Muscle of back (tissue), 13 donors: ENCODE measurements at places on chromosomes 12 and 14. TPM values are rescaled to one million over a fixed set of nuclear protein-coding genes. Genes with fewer than 3 reads are reported as not detected.
A peak's percentile ranks its signal among the peaks of the same experiment; 100 is the strongest.

ABCC9 gene
- polyA plus RNA-seq, result 69.5 TPM

PRB2 gene
- not detected for polyA plus RNA-seq

OR6C2 gene
- polyA plus RNA-seq, result not detected

TRIM9 gene
- 2.3 TPM for polyA plus RNA-seq

PLEKHA5 gene
- 25.8 TPM for polyA plus RNA-seq

LTBR gene
- polyA plus RNA-seq, result 44.4 TPM

FOXM1 gene
- 16.7 TPM for polyA plus RNA-seq

SERPINA3 gene
- 0.42 TPM for polyA plus RNA-seq

SLC39A5 gene
- polyA plus RNA-seq, result 0.60 TPM

OTX2 gene
- not detected for polyA plus RNA-seq

PPP1R1A gene
- 39.8 TPM for polyA plus RNA-seq

TROAP gene
- polyA plus RNA-seq, result 16.7 TPM

SYNE3 gene
- 10.0 TPM for polyA plus RNA-seq

DNA sequence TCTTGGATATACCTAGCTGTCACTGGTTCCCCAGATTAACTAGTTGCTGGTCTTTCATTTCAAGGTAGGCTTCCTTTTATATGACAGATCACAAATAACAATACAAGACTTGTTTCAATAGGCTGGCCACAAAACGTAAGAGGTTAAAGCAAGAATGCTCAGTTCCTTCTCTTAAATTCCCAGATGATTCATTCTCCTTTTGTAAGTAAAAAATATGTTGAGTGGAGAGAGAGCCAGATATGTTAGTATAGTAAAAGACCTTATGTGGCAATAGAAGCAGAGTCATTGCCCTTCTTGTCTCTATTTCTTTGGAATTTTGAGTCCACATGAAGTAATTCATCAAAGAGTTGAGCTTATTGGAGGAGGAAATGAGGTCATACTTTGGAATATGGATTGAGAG is 939.0 kb upstream of the ATXN7L3B start:
- no peak for DNase-seq

- no peak for DNase-seq
Observed at GRCh38 chr12:47350062-47350408, 270.3 kb upstream of the AMIGO2 start.

GRCh38 chr12:112846619-112847018 is 55.1 kb downstream of the RPH3A start:
- DNase-seq, result no peak

DNA sequence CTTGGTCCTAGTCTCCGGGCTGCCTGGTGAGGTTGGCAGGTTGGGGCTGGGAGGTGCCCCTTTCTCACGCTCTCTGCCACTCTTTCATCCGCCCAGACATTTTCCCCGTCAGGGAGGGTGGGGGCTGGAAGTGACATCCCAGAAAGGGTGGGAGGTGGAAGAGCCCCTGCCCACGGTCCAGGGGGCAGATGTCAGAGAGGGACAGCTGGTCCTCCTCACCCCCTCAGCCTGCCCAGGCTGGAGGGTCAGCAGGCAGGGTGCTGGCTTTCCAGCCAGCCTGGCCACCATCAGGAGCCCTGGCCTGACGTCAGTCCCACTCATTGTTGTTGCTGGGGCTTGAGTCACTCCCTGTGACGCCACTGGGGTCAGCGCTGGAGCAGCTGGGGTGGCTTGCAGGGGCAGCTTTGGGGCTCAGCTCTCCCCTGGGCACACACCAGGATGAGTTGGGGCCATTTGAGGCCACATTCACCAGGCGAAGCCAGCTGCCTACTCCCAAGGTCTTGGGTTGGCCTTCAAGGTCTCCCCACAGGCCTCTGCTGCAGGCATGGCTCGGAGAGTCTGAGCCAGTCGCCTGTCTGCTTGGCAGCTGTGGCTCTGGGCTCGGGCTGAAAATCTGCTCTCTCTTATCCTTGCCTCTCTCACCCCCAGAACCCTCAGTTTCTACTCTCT is 5.7 kb upstream of the ATG101 start:
- DNase-seq, result no peak

DNA sequence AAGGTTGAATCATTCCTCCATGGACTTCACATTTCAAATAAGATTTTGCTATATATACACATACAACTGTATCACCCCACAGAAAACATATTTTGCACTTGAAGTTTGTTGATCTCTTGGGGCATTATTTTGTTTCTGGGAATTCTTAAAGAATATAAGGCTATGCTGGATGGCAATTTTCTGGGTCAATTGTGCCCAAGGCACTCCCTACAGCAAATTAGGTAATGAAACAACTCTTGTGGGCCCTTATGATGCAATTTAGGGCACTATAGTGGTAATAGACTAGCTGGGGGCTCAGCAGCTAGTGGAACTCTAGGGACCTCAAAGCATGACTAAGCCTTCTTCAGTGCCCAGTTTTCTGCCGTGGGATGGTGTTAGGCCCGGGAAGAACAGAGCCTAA is 444.4 kb downstream of the NRXN3 start:
- no peak for DNase-seq

DNA sequence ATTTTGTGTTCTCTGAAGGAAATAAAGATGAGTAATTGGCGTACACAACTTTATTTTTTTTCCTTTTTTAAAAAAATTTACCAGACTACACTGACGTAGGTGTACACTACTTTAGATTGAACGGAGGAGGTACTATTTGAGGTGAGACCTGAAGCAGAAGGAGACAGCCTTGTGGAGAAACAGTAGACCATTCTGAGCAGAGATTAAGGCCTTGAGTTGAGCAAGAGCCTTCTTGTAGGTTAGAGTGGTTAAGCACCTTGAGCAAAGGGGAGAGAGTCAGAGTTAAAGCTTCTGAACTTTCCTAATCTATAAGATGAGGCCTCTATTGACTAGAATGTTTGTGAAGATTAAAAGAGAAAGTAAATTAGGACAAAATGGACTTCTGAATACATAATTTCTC is 2.5 kb downstream of the LEMD3 start:
- no peak for DNase-seq

GRCh38 chr12:53591301-53592206 is 34.6 kb downstream of the ATF7 start:
- no peak for DNase-seq

GRCh38 chr12:116060764-116061163 is 216.7 kb downstream of the MED13L start:
- DNase-seq, result no peak

DNA sequence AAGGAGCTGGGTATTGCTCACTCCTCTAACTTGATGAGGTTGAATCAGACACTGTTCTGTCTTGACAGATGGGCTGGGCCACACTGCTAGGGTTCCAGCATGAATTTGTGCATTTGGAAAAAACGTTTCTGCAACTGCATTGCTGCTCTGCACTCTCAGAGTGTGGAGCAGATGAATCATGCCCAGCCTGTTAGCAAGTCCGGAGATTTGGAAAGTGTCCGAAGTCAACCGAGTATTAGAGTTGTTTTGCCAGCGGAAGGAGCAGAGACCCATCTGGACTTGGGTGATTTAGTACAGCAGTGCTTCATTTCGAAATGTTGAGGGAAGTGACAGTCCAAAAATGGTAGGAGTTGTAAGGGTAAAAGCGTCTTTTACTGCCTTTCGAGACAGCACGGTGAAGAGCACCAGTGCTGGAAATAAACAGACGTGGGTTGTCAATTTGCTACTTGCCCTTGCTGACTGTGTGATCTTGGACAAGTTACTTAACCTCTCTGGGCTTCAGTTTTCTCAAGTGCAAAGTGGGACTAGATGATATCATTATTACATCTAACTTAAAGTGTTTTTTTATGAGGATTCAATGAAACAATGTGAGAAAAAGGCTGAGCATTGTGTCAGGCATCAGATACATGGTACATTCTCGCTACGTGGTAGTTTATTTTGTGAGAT is 139.5 kb downstream of the CHST11 start:
- DNase-seq, result peak; percentile 44

- no peak for DNase-seq
Observed at GRCh38 chr12:20403230-20403629, 34.9 kb downstream of the PDE3A start.

DNA sequence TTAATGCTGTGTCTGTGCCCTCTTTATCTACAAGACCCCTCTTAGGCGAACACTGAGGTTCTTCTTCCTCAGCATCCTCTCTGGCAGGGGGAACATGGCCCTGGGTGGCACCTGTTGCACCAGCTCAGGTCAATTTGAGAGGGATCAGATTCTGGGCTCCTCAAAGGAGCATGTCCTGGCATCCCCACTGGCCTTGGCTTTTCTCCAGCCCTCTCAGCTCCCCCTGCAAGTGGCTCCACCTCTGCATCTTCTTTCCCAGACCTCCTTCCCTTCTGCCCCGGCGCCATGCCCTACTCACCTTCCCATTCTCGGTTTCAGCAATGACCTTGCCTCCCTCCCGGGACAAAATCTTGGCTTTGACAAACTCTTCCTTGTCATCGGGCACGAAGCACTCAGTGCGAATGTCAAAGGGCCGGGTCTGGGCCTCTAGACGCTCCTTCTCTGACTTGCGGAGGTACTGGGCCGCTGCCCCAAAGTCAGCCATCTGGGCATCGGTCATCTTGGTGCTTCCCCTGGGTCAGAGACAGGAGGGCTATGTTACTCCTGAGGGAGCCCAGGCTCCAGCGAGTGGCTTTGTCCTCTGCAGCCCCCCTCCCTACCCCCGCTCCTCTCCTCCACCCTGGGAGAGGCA is 1.2 kb downstream of the MYH6 start:
- DNase-seq, result no peak

GRCh38 chr14:47675466-47676314 is at the start of gene MDGA2:
MDGA2 (minus strand) TSS chr14:47675605.
- peak; percentile 30 for DNase-seq

GRCh38 chr14:23112359-23113178 is 6.5 kb downstream of the CEBPE start:
- DNase-seq, result no peak

DNA sequence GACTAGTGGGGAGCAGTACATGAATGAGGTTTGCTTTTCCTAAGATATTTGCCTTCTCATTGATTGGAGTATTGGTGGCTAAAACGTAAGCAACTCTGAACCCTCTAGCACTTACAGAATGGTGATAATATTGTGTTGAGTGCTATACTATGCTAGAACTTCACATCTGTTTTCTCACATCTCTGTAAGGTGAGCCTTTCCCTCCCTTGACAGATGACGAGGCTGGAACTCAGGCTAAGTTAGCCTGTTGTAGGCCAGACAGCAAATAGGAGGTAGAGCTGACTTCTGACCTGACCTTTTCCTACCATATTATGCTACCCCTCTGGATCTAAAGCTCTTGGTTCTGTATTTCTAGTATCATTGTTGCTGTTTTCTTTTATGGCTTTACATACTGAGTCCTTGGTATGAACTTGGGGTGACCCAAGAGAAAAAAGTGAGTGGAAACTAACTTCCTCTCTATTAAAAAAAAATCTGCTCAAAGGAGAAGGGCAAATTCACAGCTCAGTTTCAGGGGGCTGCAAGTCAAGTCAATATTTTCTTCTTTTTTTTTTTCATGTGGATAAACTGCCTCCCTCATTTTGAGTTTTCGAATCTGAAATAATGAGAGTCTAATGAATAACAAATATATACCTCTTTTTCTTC is 85.9 kb downstream of the CRADD start:
- no peak for DNase-seq

GRCh38 chr14:33934043-33934750 is 16.7 kb downstream of the EGLN3 start:
- DNase-seq, result no peak

GRCh38 chr14:95547626-95548327 is 12.9 kb downstream of the GLRX5 start:
- no peak for DNase-seq

DNA sequence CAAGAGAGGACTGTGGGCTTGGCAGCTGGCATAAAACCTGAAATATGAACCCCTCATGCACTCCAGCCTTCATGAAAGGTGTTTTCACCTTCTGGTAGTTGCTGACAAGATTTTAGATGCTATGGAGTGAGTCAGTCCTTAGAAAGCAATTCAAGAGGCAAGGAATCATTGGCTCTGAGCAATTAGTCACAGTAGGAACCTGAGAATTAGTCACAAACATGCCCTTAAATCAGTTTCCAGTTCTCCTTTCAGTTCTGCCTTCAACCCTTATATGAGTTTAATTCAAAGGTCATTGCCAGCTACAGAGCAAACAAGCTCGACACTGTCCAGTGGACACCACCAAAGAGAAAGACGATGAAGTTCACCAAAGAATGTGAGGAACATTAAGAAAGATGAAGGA is 472.3 kb downstream of the GLT1D1 start:
- DNase-seq, result no peak

GRCh38 chr14:54258382-54258781 is 138.4 kb upstream of the CDKN3 start:
- DNase-seq, result no peak

- DNase-seq, result no peak
Observed at GRCh38 chr12:48768147-48768546, 20.7 kb downstream of the ADCY6 start.

- no peak for DNase-seq
Observed at GRCh38 chr12:2288875-2289274, 236.1 kb downstream of the CACNA1C start.

DNA sequence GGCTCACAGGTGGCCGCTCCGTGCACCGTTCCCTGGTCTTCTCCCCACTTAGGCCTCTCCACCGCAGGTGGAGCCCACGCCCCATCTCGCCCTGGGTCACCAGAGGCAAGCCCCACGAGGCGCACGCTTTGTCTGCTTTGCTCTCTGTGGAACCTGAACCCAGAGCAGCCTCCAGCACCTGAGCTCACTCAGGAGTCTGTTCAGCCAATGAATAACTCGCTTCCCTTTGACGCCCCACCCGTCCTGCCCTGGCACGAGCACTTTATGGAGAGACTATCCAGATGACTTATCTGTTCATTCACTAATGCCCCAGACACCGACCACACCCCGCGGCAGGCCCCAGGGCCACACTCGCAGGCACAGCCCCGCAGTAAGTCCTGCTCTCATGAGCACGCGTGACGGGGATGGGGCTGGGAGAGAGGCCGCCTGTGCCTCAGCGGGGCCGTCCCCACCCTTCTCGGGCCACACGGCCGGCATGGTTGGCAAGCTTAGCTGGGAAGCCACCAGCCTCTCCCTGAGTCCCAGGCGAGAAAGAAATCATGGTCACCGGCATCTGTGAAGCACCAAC is 85.0 kb downstream of the NOC4L start:
- DNase-seq, result no peak

DNA sequence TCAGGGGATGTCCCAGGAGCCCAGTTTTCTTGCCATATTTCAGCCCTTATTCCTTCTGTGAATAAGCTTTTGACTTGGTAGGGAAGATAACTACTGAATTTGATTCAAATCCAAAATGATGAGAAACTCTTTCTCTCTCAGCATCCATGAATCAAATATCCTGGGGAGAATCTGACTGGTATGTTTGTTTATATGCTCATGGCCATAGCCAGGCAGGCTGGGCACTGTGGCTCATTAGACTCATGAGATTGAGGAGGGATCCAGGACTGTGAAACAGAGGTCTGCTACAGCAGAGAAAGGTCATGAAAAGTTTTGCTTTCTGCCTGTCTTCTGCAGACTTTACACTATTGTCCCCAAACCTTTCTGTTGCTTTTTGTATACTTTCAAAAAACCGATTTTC is 346.4 kb upstream of the ATP2B1 start:
- DNase-seq, result no peak

- DNase-seq, result no peak
Observed at GRCh38 chr12:106291342-106291741, 11.2 kb upstream of the TCP11L2 start.

DNA sequence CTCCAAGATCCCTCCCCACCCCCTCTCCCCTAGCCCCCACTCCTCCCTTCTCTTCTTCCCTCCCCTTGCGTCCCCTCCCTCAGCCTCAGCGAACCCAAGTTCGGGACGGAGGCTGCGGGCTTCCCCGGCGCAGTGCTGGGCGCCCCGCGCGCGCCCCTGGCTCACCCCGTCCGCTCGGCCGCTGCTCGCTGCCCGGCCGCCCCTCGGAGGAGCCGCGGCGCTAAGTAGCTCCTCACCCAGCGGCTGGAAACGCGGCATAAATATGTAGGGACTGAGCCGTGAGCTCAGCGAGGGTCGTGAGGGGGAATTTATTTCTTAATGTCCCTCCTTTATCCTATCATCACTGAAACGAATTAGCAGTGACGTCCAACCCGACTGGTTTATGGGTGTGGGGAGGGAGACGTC is at the start of gene NOS1:
Gene NOS1, minus strand, starts transcription at position 280 of the 405 bp plus-strand sequence. CDS start 30,557 bp downstream, outside the sequence.
- DNase-seq, result no peak
